ENCODE measurements at places on chromosomes 16 and 17.

DNA sequence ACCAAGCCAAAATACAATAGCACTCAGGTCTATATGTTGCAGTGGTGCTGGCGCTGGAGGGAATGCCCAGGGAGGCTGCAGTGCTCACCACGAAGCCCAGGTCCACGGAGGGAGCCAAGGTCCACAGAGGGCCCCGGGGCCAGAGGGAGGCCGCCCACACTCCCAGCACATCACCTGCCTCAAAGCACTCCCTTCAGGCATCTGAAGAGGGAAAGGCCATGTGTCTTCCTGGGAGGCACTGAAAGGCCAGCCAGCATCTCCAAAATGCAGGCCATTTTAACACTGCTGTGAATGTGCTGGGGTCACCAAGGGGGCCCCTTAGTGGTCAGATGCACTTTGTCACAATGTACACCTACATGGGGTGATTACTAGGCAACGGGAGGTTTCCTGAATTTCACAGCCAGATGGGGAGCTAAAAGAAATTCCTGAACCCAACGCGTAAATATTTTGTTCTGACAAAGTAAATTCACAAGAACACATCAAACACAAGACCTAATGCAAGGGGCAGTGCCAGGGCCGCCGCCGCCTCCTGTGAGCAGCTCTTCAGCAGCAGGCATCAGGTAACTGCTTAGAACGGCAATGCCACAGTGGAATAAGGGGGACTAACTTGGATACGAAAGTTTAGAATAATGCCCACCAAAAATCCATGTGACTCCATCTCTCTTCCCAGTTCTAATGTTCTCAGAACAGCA is 42.8 kb downstream of the USP22 start:
- DNase-seq = no peak

DNA sequence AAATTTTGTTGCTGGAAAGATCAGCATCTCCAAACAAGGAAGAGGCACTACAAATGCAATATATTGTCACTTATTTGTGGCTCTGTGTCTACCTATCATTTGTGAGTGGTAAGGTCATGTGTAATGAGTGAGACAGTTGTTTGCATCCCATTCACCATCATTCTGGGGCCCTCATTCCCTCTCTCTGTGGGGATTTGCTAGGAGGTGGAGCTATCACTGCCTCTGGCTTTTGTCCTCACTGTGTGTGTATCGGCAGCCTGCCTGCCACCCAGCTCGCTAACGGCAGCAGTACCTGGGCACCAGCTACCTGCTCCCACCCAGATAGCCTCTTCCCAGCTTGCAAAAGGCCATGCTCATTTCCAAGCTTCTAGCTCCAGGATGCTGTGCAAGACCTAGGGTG is 379.2 kb upstream of the ZFHX3 start:
- DNase-seq = no peak

GRCh38 chr17:56624912-56625311 is 31.4 kb downstream of the NOG start:
- no peak for DNase-seq

DNA sequence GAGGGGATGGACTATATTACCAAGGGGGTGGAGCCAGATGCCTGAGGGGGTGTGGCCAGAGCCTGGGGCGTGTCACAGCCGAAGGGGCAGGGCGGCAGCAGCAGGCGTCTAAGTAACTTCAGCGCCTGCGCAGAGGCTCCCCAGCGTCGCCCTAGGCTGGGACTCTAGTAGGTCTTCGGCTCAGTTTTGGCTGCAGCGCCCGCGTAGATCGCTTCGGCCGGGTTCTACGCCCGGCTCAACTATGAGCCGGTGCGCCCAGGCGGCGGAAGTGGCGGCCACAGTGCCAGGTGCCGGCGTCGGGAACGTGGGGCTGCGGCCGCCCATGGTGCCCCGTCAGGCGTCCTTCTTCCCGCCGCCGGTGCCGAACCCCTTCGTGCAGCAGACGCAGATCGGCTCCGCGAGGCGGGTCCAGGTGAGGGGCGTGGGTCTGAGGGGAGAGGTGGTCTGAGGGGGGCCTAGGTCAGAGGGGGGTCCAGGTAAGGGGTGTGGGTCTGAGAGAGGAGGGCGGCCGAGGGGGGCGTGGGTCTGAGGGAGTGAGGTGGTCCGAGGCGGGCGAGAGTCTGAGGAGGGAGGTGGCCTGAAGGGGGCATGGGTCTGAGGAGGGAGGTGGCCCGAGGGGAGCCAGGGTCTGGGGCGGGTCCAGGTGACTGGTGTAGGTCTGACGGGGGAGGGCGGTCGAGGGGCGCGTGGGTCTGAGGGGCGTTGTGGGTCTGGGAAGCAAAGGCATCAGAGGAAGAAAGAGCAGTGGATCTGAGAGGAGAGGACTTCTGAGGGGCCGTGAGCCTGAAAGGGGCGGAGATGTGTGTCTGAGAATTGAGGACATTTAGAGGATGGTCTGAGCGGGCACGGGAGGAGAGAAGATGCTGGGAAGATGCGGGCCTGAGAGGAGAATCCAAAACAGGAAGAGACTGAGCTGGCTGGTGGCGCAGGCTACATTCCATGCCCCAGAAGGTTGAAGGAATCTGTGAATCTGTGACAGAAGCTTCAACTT is at the start of gene LPCAT2:
TSS of gene LPCAT2 (plus strand) at position 132 of the 991 bp plus-strand sequence. CDS start at position 242, 110 bp downstream.
- no peak for DNase-seq

- no peak for DNase-seq
These were observed 9.0 kb downstream of the TMEM11 start for GRCh38 chr17:21204935-21205334.

- no peak for DNase-seq
These were observed 56.1 kb downstream of the PLXDC1 start for GRCh38 chr17:39095309-39095686.

- DNase-seq = no peak
These were observed 26.6 kb downstream of the TPSD1 start for GRCh38 chr16:1282324-1282973.

GRCh38 chr16:67847064-67847861 is at the start of gene CENPT:
TSS of gene CENPT (minus strand) at chr16:67847693. CDS start at chr16:67833859, 13,834 bp downstream.
- DNase-seq = no peak

DNA sequence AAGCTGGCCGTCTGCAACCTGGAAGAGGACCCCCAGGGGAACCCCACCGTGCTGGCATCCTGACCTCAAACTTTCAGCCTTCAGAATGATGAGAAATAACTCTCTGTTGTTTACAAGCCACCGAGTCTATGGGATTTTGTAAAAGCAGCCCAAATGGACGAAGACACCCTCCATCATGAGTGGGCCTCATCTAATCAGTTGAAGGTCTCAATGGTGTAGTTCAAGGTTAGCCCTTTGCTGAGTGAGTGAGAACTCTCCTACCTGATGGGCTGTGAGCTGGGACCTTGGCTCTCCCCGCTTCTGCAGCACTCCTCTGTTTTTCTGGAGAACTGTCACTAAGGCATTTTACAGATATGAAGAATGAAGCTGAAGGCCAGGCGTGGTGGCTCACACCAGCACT is 325.9 kb upstream of the TNRC6C start:
- no peak for DNase-seq

GRCh38 chr17:8776881-8777280 is 18.5 kb upstream of the SPDYE4 start:
- no peak for DNase-seq

DNA sequence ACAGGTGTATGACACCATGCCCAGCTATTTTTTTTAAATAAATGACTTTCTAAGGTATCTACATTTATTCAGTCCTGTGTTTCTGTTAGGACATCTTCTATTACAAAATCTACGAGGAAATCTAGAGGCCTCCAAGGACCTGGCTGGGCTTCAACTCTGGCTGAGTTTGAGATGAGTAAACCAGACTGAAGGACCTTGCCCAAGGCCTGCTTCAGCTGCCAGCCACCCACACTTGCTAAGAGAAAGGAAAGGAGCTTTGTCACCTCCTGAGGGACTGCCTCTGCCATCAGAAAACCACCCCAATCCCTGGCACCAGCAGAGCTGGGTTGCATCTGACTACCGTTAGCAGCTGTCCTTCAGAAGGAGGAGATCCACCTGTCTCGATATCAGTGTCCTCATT is 1.3 kb upstream of the MYO1D start:
- no peak for DNase-seq

- DNase-seq = no peak
These were observed 18.9 kb downstream of the RPRML start for GRCh38 chr17:46960152-46960551.

DNA sequence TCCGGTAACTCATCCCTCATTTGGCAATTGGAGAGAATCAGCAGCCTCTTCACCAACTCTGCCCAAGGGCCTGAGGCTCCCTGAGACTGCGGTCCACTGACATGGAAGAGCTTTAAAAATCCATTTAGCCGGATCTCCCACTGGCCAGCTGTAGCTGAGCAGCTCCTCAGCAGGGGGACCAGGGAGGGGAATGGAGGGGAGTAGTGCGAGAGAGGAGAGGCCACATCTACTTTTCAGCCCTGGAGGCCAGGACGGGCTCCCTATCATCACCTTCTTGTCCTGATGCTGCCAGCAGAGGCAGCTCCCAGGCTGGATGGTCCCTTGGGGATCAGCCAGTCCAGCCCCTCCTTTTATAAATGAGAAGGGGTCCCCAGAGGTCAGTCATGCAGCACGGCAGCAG is 25.0 kb upstream of the SPPL2C start:
- no peak for DNase-seq

GRCh38 chr16:17470908-17471718 is at the start of gene XYLT1:
TSS of gene XYLT1 (minus strand) at chr16:17470960. CDS start at chr16:17470796, 164 bp downstream.
- DNase-seq = no peak

- no peak for DNase-seq
These were observed 23.9 kb downstream of the PHB1 start for GRCh38 chr17:49390548-49391324.

DNA sequence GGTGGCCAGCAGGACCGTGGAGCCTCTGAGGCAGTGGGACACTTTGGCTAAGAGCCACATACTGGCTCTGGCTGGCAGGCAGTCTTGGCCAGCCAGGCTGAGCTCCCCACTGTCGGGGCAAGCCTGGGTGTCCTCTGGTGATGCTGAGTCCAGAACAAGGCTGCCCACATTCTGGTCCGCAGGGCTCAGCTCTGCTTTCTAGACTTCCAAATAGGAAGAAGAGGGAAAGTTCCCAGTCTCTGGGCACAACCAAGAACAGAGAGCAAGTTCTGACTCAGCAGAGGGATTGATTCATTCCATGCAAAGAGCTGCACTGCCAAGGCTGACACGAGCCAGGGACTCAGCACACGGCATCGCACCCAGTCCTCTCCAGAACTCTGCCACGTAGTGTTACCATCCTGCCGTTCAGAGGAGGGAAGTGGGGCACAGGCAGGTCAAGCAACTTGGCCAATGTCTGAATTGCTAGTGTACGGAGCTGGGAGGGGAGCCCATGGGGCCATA is 58.9 kb downstream of the NOS2 start:
- DNase-seq = no peak

- no peak for DNase-seq
These were observed 9.6 kb upstream of the RHBDF2 start for GRCh38 chr17:76510831-76511244.

DNA sequence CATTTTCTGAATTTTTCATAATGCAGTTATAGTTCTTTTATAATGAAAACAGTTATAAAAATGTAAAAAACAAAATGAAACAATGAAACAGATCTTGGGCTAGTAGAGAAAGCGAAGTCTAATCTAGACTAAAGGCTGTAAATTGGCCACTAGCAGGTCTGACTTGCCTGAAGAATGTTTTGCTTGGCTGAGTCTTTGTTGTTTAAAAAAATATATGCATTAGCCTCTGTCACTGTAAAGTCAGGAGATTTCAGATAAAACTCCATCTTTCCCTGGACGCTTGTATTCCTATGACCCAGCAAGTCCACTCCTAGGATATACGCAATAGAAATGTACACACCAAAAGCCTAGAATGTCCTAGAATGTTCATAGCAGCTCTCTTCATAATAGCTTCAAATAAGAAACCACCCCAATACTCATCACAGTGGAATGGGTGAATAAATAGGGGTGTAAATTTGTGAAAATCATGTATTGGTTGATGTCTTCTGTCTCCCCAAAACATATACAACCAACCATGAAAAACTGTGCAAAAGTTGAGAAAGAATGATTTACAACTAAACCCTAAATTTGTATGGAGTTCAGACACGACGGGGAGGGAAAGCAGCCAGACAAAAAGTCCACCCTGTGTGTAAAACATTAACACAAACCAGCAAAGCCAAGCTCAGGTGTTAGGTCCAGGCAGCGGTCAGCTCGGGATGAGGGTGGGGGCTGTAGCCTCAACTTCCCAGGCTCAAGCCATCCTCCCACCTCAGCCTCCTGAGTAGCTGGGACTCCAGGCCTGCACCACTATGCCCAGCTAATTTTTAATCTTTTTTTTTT is 37.7 kb upstream of the MEAK7 start:
- no peak for DNase-seq

- DNase-seq = no peak
These were observed 10.3 kb downstream of the HIC1 start for GRCh38 chr17:2064980-2065785.

DNA sequence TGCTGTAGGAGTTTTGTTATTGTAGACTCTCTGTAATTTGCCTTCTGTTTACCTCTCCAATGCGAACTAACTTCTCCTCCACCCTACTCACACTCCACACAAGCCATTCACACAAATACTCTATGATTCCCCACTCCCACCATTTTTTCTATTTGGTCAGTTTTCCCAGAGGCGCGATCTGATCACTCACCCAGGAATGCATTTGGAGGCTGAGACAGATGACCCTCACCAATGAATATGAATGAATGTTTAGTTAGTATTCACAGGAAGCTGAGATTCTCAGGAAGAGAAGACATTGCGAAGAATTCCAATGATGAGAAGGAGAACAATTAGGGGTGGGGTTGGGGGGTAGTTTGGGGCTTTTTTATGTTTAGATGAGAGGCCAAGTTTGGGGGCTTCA is 10.5 kb upstream of the ANKFN1 start:
- DNase-seq = no peak

DNA sequence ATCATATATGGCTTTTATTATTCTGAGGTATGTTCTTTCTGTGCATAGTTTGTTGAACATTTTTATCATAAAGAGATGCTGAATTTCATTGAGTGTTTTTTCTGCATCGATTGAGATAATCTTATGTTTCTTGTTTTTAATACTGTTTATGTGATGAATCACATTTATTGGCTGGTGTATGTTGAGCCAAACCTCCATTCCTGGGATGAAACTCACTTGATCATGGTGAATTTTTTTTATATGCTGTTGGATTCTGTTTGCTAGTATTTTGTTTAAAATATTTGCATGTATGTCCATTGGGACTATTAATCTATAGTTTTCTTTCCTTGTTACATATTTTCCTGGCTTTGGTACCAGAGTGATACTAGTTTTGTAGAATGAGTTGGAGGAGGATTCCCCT is 500.2 kb downstream of the CDH11 start:
- DNase-seq = no peak

GRCh38 chr17:74543406-74543805 is 2.5 kb downstream of the CD300C start:
- no peak for DNase-seq

DNA sequence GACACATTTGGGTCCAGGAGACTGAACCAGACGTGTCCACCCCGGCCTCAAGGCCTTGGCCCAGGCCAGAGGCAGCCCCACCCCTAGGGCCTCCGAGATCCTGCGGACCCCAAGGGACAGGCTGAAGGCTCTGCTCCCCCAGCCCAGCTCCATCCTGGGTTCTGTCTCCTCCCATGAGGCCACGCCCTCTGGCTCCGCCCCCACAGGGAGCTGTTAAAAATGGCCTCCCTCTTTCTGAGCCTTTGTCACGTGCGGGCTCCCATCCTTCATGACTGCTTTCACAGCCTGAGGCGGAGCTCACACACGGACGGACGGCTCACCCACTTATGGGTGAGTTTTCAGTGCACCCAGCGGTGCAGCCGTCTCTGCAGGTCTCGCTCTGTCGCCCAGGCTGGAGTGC is 6.5 kb upstream of the CACNA1H start:
- no peak for DNase-seq

GRCh38 chr16:85381738-85382592 is 231.2 kb upstream of the GSE1 start:
- DNase-seq = no peak

Measured in stimulated activated CD8-positive, alpha-beta memory T cell treated with anti-CD3 and anti-CD28 coated beads, Interleukin-4, amount 100 ng/mL, for 1 hour (primary cell).